ENCODE measurements at places on chromosomes 1 and 21.

- no peak for DNase-seq
Observed at GRCh38 chr1:84165601-84166000, 21.5 kb downstream of the PRKACB start.

DNA sequence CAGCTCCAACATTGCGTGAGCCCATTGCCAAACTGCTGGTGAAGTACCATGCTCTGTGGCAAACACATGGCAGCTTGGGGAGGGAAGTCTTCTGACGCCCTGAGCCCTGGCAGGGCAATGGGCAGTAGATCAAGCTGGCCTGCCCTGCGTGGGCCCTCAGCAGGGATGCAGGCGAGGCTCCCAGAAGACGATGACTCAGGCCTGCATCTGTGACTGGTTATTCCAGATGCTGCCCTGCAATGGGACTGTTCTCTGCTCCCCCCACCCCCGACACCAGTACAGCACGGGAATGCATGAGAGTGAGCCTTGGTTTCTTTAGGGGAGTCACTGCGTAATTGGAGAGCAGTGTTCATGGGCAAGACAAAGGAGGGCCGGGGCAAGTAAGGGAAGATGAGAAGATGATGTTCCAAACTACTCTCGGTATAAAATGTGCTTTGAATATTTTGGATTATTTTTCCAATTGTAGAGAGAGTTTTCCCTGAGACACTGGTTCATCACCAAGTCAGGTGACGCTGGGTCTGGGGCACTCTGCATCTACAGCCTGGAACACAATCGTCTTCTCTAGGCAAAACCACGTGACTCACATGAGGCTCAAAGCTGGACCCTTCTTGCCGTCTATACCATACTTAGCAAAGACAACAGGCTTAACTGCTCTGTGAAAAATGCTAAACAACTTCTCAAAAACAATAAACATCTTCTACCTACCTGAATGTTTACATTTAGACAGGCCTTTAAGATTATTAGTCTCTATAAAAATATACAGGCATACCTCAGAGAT is 9.0 kb upstream of the C1orf198 start:
- no peak for DNase-seq

- no peak for DNase-seq
Observed at GRCh38 chr1:43836267-43836951, 97.2 kb upstream of the ARTN start.

DNA sequence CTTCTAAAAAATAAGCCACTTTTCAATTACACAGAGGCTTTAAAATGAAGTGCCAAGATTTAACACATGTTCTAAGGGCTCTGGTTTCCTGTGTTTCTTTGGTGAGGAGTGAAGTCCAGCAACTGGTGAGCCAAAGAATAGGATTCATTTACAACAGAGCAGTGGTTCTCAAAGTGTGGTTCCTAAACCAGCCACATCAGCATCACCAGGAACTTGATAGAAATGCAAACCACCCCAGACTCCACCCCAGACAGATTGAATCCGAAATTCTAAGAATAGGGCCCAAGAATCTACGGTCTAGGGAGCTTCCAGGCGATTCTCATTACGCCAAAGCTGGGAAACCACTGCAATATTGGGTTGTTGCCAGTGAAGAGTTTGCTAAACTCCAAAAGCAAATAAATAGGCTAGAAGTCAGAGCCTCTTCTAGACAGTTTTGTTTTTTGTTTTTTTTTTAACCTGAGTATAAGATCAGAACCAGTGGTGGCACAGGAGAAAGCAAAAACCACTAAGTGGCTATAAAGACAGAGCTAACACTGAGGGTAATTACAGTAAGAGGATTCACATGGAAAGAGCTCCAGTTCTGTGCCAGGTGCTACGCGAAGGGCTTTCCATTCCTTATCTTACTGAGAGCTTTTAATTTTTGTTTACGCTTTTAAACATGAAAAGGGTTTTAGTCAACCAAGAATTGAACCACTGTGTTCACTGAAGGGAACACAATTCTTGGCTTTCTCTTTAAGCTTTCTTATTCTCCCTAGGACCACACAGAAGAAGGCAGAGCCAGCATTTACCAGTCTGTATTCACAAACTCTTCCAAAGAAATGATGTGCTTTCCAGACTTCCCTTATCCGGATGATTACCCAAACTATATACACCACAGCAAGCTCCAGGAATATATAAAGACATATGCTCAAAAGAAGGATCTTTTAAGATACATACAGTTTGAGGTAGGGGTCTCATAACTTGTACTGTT is 42.4 kb upstream of the FMO2 start:
- peak; percentile 12 for DNase-seq

DNA sequence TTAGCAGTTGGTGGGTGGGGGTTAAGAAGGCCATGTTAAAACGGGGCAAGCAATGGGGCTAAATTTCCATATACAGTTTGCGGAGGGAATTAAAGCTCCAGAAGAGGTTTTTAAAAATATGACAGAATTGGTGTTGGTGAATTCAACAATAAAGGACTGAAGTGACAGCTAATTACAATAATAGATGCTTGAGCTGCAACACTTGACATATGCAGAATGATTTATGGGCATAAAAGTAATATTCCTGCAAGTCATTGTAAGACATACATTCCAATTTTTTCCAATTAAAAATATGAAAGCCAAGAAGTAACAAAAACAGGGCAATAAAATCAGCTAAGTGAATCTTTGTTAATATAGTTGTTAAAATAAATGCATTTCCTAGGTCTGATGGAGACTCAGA is 202.2 kb upstream of the MAP1LC3C start:
- no peak for DNase-seq

DNA sequence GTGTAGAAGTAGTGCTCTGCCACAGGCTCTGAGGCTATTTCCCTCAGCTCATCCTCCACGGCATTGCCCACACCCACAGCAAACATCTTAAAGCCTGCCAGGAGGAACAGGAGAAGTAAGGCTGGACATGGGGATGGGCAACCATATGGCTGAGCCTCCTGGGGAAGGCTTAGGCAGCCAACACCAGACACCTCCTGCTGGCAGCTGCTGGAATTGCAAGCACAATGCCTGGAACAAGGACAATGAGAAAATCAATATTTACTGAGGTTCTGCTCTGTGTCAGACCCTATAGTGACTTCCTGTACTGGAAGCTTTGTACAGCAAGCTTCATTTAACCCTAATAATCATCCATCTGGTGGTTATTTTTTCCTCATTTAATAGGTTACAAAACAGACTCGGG is 8.2 kb downstream of the MATN1 start:
- no peak for DNase-seq
